ENCODE measurements at places on chromosomes 7 and 10.

DNA sequence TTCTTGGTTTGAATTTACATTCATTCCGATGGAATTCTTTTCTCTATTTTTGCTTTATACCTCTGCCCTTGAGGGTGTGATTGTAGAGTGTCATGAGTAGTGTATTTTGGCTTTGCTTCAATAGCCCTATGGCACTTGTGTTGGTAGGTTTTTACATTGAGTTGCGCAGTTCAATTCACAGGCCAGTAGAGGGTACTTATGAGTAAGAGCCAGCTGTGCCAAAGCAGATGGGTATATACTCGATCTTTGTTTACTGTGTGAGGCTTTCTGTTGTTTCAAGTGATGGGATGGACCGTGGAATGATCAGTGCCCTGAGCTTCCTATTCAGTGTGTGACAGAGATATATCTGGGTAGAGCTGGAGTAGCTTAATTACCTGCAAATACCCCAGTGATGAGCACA lies 4.3 kb upstream of the AKR1C3 start:
- no peak for DNase-seq

- no peak for DNase-seq
These were observed 176.6 kb upstream of the TNS3 start for GRCh38 chr7:47758546-47758945.

GRCh38 chr10:29663718-29664117 lies 28.9 kb upstream of the SVIL start:
- DNase-seq, result no peak

- DNase-seq, result no peak
These were observed 665.8 kb downstream of the SORCS1 start for GRCh38 chr10:106498675-106499074.

DNA sequence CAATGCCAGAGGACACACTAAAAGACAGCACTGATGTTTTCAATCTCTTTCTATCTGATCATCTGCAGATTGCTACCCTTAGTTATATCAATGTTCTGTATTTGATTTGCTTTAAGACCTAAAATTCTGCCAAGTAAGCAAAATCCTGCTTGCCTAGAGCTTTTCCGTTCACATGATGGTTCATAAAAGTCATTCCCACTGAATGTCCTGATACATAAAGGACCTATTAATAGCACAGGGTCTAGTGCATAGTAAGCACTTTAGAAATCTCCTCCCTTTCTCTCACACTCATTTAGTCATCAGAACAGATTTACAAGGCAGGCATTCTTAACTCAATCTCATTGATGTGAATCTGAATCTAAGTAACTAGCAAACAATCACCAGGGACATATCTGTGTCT lies 68.8 kb downstream of the PCGF5 start:
- DNase-seq, result no peak

DNA sequence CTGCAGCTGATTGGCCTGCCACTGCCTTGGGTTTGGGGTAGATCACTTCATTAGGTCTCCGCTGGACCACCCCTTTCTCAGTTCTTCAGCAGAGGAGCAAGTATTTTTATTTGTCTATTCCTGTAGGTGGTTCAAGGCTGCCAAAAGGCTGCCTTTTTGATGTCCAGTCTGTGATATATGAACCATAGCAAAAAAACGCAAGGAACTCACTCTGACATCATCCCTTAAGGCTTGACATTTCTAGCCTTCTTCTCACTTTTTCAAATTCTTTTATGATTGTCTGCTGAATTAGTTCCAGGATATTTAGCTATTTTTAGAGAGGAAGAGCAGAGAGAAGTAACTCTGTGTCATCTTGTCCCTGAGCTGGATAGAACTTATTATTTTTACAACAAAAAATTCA lies 269.2 kb downstream of the BAMBI start:
- DNase-seq, result no peak

GRCh38 chr10:34029455-34029854 lies 695.0 kb upstream of the NRP1 start:
- DNase-seq, result no peak

- DNase-seq, result no peak
These were observed 90.9 kb downstream of the CHST15 start for GRCh38 chr10:124002391-124003069.

DNA sequence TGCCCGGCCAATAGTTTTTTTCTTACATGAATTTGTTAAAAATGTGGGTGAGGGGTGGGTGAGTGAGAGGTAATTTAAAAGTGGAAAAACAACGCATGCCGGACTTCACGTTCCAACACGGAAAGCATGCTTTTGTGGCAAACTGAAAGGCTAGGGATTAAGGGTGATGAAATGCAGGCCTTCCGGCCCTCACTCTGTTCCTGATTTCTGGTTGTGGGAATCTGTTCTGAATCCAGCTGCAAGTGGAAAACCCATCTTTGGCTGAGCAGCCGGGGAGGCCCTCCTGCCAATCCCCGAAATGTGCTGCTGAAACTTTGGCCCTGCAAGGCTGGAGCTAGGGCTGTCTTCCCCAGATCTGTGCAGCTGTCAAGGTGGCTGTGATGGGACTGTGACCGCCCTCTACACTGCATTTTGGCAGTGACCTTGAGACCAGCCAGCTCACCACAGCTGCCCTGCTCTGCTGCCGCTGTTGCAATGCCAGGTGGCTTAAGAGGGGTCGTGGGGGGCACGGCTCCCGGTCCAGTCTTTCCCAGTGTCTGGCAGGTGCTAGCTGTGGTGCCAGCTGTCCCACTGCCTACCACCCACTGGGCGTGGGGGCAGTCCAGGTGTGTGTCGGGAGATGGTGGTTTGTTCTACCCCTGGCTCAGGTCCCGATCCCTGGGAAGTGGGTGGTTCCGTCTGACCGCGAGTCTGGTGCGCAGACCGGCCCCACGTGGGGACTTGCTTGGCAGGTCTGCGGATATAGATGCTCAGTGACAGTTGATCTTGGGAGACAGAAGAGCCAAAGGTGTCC lies 39.0 kb downstream of the TET1 start:
- no peak for DNase-seq

DNA sequence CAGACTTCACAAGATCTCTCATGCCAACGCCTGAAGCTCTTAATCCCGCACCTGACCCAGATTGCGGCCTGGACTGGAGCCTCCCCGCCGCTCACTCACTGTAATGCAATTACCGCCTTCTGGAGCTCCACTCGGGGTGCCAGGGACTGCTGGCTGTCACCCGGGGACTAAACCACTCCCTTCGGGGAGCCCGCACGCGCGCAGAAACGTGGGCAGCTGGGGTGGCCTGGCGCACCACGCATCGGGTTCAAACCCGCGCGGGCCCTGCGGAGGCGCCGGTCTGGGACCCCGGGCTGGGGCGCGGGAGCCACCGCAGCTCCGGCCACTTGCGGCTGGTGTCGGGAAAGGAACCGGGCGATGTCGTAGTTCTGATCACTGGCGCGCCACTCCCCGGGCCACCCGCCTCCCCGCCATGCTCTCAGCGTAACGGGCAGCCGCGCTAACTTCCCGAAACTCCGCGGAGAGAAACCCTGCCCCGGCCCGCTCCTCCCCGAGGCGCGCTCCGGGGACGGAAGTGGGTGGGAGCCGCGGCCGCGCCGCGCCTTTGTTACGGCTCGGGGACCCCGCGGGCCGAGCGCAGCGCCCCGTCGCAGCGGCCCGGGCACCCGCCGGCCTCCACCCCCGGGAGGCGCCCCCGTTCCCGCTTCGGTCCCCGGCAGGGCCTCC lies 100.3 kb upstream of the SVIL start:
- peak; percentile 13 for DNase-seq

- no peak for DNase-seq
These were observed 206.3 kb downstream of the SNX10 start for GRCh38 chr7:26497801-26498596.

DNA sequence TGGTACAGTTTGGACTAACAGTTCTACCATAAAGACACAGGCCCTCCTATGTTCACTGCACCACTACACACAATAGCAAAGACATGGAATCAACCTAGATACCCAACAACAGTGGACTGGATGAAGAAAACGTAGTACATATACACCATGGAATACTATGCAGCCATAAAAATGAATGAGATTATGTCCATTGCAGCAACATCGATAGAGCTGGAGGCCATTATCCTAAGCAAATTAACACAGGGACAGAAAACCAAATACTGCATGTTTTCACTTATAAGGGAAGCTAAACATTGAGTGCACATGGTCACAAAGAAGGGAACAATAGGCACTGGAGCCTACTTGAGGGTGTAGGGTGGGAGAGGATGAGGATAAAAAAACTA lies 75.0 kb downstream of the MEST start:
- DNase-seq, result no peak

DNA sequence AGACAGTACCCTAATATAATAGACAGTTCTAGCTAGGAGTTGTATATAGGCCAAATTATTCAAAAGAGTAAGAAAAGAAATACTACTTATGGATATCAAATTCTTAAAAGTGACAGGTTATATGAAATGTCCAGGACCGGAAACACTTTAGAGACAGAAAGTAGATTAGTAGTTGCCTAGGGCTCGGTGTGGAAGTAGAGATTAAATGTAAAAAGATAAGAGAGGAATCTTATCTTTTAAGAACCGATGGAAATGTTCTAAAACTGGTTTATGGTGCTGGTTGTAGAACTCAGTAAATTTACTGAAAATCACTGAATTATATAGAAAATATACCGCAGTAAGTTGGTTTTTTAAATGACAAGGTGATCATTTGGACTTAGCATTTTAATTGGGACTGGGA lies 147.5 kb upstream of the ASAH2 start:
- no peak for DNase-seq

- DNase-seq, result no peak
These were observed 30.2 kb upstream of the ABI1 start for GRCh38 chr10:26890956-26891355.

- no peak for DNase-seq
These were observed 8.8 kb upstream of the AFAP1L2 start for GRCh38 chr10:114412907-114413797.

DNA sequence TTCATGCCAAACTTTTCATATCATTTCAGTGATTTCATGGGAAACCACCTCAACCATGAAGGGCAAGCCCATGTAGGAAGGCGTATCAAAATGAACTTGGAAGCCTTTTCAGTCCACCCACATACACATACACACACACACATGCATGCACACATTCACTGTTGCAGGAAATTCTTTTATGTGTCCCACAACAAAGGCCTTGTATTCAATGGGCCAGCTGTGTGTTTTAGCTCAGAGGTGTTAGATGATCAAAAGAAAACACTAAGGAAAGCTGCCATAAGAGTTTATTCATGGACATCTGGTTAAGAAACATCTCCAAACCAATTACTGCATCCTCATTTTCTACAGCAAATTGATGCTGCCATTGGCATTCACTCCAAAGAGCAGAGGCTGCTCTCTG lies 74.4 kb upstream of the STK17A start:
- DNase-seq, result no peak

GRCh38 chr7:78924581-78924980 lies 528.9 kb downstream of the MAGI2 start:
- DNase-seq, result no peak

DNA sequence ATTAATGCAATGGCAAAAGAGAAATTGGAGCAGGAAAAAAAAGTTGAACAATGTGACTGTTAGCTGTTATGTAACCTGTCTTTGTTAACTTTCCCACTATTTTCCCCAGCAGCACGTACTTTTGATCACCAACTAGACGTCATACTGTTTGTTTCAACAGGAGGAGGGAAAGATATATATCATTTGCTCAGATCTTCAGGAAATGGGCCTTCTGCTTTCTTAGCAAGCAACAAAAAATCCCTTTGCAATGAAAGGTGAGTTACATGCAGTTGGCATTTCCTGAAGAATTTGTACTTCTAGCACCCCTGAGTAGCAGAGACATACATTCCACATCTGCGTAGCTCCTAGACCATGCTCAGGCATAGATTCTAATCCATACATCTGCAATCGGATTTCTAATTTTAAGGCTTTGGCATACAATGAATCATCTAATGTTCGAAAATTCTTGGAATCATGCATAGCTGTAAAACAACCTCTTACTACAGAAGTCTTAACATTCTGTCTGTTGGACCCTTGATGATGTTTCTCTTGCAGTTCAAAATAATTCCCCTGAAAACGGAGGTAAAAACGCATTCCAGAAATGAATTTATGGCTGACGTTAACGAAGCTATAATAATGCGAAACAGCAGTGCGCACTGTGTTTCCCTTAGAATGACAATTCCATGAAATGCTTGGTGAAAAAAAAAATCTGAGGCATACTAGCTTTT lies 286.9 kb upstream of the MGMT start:
- no peak for DNase-seq

GRCh38 chr7:139431010-139431409 lies 52.5 kb downstream of the KLRG2 start:
- no peak for DNase-seq

GRCh38 chr10:103719036-103719435 lies 136.3 kb downstream of the SH3PXD2A start:
- DNase-seq, result no peak

Data from stimulated activated CD8-positive, alpha-beta memory T cell treated with anti-CD3 and anti-CD28 coated beads, Interleukin-15, amount 100 ng/mL, for 4 hours (primary cell).